ENCODE measurements at places on chromosomes 4 and X.

- DNase-seq = no peak
Observed at GRCh38 chr4:5118091-5118786, 67.0 kb downstream of the STK32B start.

DNA sequence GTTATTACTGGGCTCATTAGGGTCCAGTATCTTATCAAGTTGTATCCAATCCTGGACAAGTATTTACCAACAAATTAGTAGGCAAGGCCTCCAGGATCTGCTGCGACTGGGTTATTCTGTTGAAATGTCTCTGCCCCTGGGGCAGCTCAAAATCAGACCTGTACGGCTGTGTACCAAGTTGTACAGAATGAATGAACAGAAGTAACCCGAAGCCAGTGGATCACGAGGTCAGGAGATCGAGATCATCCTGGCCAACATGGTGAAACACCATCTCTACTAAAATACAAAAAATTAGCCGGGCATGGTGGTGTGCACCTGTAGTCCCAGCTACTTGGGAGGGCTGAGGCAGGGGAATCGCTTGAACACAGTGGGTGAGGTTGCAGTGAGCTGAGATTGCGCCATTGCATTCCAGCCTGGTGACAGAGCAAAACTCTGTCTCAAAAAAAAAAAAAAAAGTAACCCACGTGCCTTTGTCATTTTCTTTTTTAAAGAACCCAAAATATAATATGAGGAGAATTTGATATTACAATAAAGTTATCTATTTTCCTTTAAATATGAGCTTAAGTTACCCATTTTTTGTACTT, 127.3 kb downstream of the CBR4 start:
- DNase-seq = no peak

- DNase-seq = no peak
Observed at GRCh38 chr4:147927377-147928137, 195.7 kb downstream of the ARHGAP10 start.

- DNase-seq = no peak
Observed at GRCh38 chr4:83316459-83317165, 18.0 kb downstream of the HPSE start.

GRCh38 chr4:79575709-79576428, 167.8 kb upstream of the GK2 start:
- no peak for DNase-seq

- no peak for DNase-seq
Observed at GRCh38 chrX:56802428-56802827, 73.4 kb downstream of the NBDY start.
